Activated T-helper 2 cell treated with anti-CD3 and anti-CD28 coated beads, Interferon-gamma antibody, Interleukin-2, Interleukin-4, amounts not matched to agents 10 μg/mL and 5 μg/mL and 100 μg/mL, durations not matched to agents 14 hours and 24 hours and 36 hours (primary cell): ENCODE measurements at places on chromosomes 16 and 17.
A peak's percentile ranks its signal among the peaks of the same experiment; 100 is the strongest.

GRCh38 chr16:49701065-49701685 is 154.7 kb downstream of the ZNF423 start:
- DNase-seq = no peak

GRCh38 chr17:18182978-18183333 is 672 bp upstream of the ALKBH5 start:
- DNase-seq = peak; percentile 79

- no peak for DNase-seq
Observed at GRCh38 chr16:79801646-79802045, 201.1 kb upstream of the MAF start.

- peak; percentile 27 for DNase-seq
Observed at GRCh38 chr16:69465083-69465721, 40.8 kb downstream of the CYB5B start.

- no peak for DNase-seq
Observed at GRCh38 chr17:45748731-45749310, 35.3 kb upstream of the CRHR1 start.

DNA sequence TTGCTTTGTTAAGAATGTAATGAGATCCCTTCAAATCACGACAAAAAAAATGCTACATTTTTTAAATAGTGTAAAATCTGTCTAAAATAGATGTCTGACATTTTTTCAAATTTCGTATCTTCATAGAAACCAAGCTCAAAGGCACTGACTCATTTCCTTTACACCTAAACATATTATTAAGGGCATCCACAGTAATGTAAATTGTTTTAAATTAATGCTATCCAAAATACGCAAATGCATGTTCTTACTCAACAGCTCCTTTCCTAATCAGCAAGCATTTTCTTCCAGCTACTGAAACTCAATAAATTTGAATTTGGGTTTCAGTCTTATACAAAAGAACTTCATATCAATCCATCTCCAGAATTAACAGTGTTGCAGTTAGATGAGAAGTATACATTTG is 4.3 kb downstream of the C16orf87 start:
- DNase-seq = no peak

DNA sequence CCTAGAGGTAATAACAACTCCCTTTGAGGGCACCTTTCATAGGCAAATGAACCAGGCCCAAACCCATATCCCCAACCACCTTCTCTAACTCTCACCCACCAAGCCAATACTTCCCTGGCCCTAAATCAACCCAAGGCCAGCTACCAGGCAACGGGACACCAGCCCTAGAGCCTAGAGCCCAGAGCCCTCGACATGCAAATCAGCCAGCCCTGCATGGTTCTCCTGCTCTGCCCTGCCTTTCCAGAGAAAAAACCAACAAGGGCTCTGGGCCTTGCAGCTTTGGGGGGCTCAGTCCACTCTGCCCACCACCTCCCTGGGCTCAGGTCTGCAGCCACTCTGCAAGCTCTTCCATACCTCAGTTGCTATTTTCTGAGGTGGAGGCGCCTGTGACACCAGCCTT is 55.0 kb downstream of the PITPNM3 start:
- DNase-seq = no peak

- DNase-seq = no peak
Observed at GRCh38 chr16:66030036-66030435, 336.5 kb upstream of the CDH5 start.

- no peak for DNase-seq
Observed at GRCh38 chr16:11240636-11241473, 15.1 kb downstream of the SOCS1 start.

GRCh38 chr16:22421136-22421535 is 46.7 kb upstream of the CDR2 start:
- DNase-seq = no peak

DNA sequence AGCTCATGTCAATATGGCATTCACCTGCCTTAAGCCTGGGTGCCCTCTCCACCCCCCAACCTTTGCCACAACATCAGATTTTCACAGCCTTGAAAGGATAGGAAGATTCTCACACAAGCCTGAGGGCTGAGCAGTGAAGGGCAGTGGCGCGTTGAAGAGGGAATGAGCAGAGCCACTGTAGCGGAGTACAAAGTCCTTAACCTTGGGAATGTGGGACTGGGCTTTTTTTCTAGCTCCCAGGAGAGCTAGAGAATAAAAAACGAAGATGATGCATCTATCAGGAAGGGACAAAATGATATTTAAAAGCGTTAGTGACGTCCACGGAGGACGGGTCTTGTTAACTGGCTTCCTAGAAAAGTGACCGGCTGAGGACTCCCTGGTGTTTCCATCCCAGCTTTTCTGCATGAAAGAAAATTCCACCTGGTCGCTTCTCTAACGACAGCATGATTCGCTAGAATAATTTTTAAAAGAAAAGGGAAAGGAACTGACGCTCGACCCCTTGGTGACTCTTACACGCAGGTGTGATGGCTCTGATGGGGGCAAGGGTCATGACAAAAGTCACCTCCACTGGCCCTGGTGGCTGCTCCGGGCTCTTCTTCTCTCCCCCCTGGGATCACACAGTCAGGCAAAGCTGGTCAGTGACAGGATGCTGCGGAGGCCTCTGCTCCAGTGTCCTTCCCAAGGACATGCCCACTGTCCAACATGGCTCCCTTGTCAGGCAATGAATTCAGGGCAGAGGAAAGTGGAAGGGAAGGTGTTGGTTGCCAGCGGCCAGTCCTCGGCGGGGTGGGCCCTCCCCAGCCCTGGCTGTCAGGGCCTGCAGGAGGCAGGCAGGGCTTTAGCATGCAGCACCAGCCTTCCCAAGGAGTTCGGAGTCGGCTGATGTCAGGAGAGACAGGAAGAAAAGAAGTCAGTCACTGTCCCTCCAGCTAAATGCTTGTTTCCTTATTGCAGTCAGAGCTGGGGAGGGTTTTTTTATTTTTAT is 58.4 kb upstream of the IRX3 start:
- DNase-seq = no peak

- DNase-seq = no peak
Observed at GRCh38 chr16:57642160-57643135, 14.0 kb downstream of the ADGRG1 start.

- DNase-seq = no peak
Observed at GRCh38 chr16:55700961-55701360, 45.2 kb downstream of the SLC6A2 start.

GRCh38 chr16:59527206-59527997 is 793.3 kb upstream of the GOT2 start:
- DNase-seq = no peak

DNA sequence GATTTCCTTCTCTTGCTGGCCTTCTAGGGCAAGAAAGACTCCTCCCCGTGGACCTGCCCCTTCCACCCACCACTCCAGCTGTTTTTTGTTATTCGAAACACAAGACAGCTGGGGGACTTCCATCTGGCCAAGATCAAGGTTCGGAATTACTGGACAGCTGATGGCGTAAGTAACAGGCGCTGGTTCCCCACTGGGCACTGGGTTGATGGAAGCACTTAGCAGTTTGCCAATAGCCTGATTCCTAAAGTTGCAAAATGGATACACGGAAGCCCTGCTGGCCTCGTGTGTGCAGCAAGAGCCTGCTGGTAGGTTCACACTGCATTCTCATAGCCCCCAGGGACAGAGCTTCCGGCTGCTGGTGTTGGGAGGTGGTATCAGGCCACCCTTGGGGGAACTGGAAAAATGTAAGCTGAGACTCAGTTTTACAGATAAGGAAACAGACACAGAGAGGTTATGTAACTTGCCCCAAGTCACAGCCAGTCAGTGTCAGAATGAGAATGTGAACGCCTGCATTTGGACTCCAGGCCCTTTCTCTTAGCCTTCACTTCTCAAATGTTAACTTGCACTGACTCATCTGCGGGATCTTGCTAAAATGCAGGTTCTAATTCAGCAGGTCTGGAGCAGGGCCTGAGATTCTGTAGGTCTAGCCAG is 171.7 kb downstream of the KATNIP start:
- no peak for DNase-seq

- DNase-seq = no peak
Observed at GRCh38 chr16:57145046-57146021, 40.5 kb downstream of the PSME3IP1 start.

DNA sequence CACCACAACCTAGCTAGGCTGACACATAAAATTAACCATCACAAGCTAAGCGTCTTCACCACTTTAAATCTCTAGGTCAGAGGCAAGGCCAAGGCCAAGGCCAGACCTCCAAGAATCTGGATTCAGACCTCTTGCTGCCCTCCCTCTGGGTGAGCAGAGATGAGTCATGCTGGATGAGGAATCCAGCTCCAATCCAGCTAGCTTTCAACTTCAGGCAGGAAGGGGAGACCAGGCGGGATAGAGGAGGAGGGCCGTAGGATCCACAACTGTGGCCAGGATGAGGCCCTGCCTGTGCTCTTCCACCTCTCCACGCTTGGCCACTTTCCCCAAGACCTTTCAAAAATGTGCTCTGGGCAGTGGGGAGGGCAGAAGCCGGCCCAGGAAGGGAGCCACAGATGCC is 14.7 kb downstream of the LRRC75A start:
- no peak for DNase-seq

GRCh38 chr17:74340470-74341023 is 14.5 kb downstream of the KIF19 start:
- DNase-seq = no peak

DNA sequence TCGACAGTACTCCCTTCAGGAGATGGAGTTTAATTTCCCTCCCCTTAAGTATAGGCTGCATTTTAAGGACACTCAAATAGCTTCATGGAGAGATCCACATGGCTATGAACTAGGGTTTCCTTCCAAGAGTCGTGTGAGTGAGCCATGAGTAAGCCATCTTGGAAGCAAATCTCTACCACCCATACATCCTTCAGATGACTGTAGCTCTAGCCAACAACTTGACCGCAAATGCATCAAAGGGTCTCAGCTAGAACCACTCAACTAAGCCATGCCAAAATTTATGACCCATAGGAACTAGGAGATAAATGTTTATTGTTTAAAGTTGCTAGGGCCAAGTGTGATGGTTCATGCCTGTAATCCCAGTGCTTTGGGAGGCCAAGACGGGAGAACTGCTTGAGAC is 43.4 kb downstream of the METTL16 start:
- DNase-seq = no peak

DNA sequence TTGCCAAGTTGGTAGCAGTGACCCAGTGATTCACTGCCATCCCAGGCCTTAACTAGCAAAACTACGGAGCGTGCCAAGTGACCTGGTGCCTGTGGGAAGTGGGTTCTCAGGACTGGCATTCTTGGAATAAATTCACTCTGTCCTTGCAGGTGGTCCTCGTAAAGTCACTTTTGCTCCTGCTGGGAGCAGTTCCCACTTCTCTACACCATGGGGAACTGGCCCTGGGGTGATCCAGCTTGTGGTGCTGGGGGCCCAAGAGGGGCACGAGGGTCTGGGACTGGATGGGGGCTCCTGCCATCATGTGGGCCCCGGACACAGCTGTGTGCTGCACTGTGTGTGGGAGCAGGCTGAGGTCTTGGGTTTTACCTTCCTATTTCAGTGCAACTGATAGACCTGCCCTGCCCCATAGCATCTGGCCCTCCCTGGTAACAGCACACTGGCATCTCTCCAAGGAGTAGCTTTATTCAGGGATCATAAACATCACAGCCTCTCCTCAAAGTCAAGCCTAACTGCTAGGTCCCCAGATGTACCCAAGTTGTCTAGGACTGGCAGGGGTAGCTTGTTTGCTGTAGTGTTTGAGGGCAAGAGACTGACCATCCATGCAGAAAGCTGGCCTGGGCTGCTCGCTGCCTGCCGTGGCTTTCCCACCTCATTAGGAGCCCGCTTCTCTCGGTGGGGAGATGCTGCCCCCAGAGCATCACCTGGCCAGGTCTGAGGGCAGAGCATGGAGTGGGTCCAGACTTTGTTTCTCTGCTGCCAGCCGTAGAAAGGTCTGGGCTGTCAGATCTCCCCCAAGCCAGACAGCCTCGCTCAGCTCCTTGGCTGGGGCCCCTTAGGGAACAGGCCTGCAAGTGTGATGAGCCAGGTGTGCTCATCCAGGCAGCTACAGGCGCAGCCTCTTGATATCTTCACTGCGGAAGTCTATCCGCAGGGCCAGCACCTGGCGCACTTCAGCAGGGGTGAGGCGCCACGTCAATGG is 26.0 kb downstream of the FCSK start:
- no peak for DNase-seq

GRCh38 chr17:69574257-69575197 is 160.0 kb downstream of the MAP2K6 start:
- DNase-seq = no peak

DNA sequence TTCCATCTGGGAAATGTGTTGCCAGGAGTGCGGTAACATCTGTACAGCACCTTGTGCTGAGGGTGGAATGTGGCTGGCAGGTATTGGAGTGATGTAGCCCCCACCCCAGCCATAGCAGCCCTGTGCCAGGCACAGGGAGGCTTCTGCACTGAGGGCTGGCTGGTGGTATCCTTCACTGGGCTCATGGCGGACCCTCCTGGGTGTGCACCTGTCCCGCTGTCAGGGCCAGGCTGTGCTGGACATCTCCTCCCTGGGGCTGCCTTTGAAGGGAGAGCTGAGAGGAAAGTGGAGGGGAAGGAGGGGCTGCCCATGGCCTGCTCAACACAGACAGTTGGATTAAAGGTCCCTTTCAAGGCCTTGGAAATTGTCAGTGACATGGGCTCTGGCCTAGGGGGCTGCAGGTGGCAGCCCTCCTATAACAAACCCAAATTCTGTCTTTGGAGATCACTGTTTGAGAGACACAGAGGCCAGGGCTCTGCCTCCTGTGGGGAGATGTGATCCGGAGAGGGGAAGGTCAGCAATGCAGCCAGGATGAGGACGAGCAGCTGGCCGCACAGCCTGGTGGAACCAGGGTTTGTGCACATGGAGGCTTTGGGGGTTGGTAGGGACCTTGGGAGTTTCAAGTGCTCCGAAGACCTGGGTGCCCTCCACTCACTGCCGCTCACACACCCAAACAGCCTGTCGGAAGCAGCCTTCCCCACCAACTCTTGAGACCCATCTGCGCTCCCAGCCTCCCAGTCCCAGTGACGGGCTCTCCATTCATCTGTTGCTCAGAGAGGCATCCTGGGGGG is 22.8 kb downstream of the NKD1 start:
- DNase-seq = no peak

- no peak for DNase-seq
Observed at GRCh38 chr17:27919079-27919478, 25.9 kb upstream of the LYRM9 start.

GRCh38 chr17:65442691-65443090 is 118.8 kb downstream of the AXIN2 start:
- DNase-seq = no peak

GRCh38 chr16:79163691-79164387 is 436.7 kb downstream of the MAF start:
- no peak for DNase-seq

- DNase-seq = peak; percentile 39
Observed at GRCh38 chr17:55295411-55296170, 30.8 kb downstream of the HLF start.

- DNase-seq = no peak
Observed at GRCh38 chr17:14298947-14299279, 2.0 kb upstream of the HS3ST3B1 start.
